Panc1 (cell line): ENCODE measurements at places on chromosomes 2 and 18.

DNA sequence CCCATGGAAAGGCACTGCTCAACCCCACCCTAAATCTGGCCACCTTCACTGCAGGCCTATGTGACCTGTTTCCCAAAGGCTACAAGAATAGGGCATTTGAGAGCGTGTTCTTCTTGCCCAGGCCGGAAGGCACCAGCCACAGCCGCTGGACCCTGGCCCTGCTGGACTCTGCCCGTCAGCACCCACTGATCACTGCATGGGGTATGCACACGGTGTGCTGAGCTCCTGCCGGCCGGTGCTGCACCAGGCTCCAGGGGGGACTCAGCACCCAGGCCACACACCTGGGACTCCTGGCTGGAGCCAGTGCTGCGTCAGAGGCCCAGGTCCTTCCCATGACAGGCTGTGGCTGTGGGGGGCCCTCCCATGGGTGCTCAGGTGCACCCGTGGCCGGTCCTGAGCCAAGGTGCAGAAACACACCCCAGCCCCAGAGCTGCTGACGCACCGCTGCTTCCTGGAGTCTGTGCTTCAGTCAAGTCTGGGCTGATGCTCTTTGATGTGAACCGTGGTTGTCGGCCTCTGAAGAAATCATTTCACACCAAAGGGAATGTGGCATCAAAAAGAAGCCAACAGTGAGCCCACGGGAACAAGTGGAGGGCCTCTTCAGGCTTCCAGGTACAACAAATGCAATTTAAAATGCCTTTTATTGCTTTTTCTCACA is 6.5 kb downstream of the KCNG2 start:
- DNase-seq: no peak

GRCh38 chr2:174575124-174575776 is 22.4 kb downstream of the WIPF1 start:
- DNase-seq: no peak

GRCh38 chr18:31079973-31080372 is 22.2 kb downstream of the DSC2 start:
- DNase-seq: no peak

- DNase-seq: no peak
These were observed 798.8 kb upstream of the HS6ST1 start for GRCh38 chr2:129117434-129117833.

DNA sequence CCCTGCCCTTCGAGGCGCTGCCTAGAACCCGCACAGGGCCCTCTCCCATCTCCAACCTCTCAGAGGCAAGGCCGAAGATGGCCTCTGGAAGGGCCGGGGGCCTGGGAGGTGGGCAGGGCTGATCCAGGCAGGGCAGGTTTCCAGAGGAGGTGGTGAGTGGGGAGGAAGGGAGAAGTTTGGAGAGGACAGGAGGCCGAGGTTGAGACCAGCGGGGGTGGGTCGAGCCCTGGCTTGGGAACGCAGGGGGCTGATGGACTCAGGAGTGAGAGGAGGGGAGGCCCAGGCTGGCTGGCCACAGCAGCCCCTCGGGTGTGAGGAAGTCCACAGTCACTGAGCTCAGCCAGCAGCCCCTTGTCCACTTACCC is 10.5 kb downstream of the CAPN10 start:
- no peak for DNase-seq

DNA sequence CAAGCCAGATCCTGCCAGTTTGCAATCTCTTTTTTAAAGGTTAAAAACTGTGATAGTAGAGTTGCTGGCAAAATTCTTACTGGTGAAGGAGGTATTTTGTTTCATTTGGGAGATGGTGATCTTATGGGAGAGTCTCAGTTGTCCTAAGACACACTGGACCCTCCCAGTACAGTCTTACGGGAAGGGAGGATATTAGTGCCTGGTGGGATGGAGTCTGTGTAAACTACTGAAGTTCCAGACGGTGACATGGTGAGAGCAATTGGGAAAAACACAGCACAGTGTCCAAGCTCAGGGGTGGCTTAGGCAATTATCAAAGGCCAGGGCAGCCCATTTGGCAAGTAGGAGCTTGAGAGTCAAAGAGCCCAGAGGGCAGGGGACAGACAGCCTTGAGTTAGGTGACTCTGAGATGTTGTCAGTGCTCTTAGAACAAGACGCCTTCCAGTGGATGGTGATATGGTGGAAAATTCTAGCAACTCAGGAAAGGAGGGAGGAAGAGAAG is 143.7 kb upstream of the CCDC68 start:
- no peak for DNase-seq

GRCh38 chr18:58535340-58536201 is 93.3 kb downstream of the ALPK2 start:
- no peak for DNase-seq

GRCh38 chr2:950080-950966 is at the start of gene SNTG2:
TSS of gene SNTG2 (plus strand) at chr2:950849. CDS start at chr2:950997, 148 bp downstream.
- DNase-seq: no peak

- DNase-seq: no peak
These were observed 220.7 kb downstream of the PRKCE start for GRCh38 chr2:45872211-45872610.

DNA sequence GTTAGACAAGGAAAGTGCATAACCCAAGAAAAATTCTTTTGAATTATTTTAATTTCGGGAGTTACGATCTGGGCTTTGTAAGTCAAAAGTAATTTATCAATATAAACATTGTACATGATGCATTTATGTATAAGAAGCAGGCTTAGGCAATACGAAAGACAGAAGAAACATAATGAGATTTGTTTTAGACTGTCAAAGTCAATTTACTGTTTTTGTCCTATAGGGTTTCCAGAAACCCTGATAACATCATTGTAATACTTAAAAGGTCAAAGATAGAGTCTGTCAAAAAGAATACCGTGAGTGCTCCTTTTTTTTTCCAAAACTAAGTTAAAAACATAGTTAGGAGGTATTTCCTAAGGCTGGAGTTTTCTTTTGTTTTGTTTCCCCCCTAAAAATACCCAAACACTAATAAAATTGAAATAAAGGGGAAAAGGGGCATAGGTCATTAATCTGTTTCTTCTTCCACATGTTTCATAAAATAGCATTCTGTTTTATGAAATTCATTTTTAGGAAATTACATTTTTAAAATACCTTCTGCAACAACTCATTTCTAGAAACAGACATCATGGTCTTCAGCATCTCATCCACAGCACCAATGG is 16.1 kb downstream of the C1D start:
- no peak for DNase-seq

DNA sequence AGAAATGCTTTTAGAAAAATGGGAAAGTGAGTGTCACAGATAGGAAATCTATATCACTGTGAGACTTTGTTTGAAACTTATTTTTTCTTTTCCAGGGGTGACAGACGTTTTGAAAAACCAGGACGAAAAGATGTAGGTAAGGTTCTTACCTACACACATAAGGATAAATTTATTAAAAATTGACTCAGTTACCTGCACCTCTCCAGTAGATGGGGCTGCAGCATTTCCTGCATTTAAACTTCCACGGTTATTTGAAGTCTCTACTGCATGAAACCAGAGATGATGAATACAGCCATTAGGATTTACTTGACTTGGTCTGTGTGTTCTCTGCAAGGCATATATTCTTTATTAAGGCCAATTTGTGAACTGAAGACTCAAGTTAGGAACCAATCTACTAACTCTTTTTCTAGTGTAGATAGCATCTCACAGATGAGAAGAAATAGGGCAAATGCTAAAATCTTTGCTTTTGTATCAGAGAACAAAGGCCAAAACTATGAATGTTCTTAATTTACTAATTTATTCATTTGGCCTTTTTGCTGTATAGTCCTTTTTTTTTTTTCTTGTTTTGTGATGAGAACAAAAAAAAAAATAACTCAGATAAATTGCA is 15.0 kb downstream of the KCNJ13 start:
- peak; percentile 4 for DNase-seq

GRCh38 chr18:21991081-21991534 is 178.3 kb upstream of the GATA6 start:
- no peak for DNase-seq

- no peak for DNase-seq
These were observed 9.8 kb upstream of the ZNF512 start for GRCh38 chr2:27572998-27573429.

- DNase-seq: no peak
These were observed 51.4 kb downstream of the SMCHD1 start for GRCh38 chr18:2706903-2707302.

DNA sequence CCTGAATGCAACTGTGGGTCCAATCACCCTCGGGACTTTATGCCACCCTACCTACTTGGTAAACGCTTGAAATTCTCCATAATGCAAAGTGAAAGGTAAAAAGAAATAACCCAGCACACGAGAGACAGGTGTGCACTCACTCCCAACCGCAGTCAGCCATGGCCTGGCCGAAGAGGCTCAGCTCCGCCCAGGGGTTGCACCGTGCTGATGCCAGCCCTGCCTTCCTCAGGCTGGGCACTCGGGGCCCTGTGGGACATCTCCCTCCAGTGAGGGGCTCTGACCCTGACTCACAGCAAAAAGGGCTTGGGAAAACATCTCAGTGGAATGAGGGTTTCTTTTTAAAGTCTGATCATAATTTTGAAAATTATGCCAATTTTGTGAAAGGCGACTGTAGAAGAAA is 13.3 kb downstream of the SLC66A2 start:
- DNase-seq: no peak

- no peak for DNase-seq
These were observed 309.9 kb upstream of the PKDCC start for GRCh38 chr2:41737888-41738287.

- no peak for DNase-seq
These were observed 36.4 kb downstream of the CDC42EP3 start for GRCh38 chr2:37634914-37635503.

DNA sequence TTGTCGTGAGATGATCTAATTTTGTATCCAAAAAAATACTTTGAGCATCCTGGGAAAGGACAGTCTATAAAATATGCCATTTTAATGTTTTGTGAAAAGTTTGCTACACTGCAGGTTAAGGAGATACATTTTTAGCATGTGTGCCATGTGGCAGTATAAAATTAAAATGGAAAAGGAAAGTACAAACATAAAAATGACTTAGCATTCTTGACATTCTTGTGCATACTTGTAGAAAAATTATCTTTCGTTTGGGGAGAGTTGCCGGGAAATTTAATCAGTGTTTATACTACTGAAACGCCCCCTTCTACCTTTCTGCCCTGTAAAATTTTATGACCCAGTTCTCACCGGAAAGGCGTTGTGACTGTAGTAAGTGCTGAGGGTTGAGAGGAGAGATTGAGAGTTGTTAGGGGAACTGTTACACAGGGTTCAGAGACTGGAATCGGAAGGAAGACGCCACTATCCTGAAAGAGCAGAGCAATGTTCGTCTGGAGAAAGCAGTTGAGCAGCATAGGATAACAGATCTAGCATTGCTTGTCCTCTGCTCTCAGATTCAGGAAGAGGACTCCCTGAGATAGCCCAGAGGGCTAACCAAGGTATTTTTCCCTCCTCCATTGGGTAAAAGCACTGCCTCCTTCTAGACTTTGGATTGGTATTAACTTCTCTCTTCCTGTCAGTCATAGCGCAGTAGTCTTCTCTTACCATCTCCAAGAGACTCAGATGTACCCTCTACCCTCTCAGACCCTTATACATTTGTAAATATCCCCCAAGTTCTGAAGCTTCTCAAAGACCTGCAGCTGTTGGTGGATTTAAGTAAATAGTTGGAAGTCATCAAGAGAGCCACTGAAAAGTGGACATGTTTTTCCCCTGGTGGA is 2.7 kb downstream of the CDH20 start:
- DNase-seq: no peak

GRCh38 chr18:3931542-3932112 is 481.7 kb downstream of the TGIF1 start:
- no peak for DNase-seq

DNA sequence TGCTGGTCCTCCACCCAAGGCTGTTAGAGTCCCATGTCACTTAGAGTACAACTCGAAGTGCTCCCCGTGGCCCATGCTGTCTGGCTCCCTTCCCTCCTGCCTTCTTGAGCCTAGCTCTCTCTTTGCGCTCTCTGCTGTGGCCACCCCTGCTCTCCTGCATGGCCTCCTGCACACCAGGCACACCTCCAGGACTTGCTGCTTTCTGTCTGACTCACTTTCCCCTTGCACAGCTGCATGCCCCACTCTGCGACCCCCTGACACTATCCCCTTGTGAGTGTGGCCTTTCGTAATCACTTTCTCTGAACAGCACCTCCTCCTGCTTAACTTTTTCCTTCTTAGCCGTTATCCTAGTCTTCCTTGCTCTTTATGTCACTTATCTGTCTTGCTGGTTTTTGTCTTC is 343.6 kb downstream of the TGIF1 start:
- DNase-seq: no peak

DNA sequence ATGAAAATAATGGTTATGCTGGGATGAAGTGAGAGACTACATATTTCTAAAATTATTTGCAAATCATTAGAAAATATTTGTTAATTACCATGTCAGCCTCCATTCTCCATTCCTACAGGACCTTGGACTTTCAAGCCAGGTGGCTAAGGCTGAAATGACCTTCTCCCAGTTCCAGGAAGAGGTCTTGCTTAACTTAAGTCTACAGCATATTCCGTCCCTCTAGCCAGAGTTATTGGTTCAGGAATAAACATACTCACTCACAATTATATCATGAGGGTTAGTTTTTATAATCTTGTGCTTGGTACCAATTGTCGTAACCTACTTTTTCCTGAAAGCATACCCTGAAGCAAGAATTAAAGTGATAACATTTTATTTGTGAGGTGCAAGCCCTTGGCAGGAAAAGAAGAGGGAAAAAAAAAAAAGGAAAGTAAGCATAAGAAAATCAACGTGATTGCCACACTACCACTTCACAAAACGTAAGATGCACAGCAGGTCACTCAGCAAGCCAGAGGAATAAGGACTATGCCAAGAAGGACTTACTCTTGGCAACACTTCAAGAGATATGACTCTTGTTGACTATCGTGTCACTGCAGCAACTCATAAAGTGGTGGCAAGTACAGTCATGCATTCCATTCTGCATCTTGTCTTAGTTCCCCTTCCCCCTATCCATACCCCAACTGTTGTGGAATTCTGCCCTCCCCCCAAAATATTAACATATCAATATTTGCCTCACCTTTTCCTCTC is 479.1 kb downstream of the MBD2 start:
- no peak for DNase-seq

DNA sequence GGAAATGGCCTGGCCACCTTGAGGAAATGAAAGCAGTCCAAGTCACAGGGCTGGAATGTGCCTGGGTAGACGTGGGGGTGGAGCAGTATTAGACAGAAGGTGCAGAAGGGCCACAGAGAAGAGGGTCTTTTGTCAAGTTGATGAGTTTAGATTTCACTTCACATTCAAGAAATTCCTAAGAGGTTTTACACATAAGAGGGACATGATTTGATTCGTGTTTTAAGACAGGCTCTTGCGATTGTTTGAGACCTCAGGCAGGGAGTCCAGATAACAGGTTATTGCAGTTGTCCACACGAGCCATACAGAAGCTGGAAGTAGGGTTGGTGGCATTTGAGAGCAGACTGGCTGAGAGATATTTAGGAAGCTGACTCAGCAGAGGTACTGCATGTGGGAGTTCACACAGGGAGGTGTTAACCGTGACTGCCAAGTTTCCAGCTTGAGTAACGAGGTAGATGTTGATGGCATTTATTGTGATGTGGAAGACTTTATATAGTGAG is 64.6 kb downstream of the NEB start:
- DNase-seq: no peak

- no peak for DNase-seq
These were observed 83.6 kb upstream of the BCL2L11 start for GRCh38 chr2:111037128-111037527.
